Renal pelvis (tissue), 12 donors: ENCODE measurements at places on chromosomes 1 and 21. TPM values are rescaled to one million over a fixed set of nuclear protein-coding genes. Genes with fewer than 3 reads are reported as not detected.

- no peak for DNase-seq
Measured at GRCh38 chr1:46530791-46531409, 20.5 kb downstream of the KNCN start.

GRCh38 chr1:29326123-29326522 is 89.8 kb downstream of the PTPRU start:
- no peak for DNase-seq

DNA sequence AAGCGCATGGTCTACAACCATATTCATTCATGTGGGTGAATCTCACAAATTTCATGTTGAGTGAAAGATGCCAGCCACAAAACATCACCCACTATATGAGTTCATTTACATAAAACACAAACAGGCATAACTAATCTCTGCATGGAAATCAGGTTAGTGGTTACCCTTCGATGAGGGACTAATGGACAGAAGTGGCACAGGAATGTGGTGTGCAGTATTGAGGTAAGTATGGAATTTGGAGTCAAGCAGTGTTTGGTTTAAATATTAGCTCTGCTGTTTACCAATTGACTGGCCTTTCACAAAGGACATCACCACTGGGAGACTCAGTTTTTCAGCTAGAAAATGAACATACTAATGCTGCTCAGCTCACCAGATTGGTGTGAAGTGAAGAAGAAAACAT is 24.2 kb downstream of the CCDC185 start:
- no peak for DNase-seq

GRCh38 chr1:44723496-44724295 is 7.3 kb downstream of the RNU5D-1 start:
- DNase-seq = no peak

DNA sequence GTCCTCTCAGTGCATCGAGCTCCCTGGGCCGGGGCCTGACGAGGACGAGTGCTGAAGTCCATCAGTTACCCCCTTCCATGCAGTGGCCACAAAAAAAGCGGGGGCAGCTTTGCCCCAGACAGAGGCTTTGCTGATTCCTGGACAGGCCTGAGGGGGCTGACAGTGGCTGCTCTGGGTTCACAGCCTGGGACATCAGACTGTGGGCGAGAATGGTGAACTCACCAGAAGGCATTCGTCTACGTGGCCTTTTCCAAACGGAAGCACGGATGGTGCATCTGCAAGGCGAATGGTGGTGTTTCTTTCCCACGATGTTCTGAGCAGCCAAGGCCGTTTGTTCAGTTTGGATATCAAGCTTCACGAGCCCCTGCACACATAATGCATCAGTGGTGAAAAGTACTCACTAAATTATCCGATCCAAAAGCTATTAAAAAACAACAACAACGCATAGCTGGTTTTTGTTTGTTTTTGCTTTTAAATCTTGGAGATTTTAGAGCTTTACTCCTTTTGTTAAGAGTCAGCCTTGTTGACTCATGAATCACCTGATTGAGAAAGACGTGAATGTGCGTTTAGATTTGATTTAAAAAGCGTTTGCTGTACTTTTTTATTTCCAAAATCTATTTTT is 6.3 kb upstream of the ZBTB21 start:
- DNase-seq = no peak

- DNase-seq = no peak
Measured at GRCh38 chr1:12387641-12388040, 157.8 kb downstream of the VPS13D start.

DNA sequence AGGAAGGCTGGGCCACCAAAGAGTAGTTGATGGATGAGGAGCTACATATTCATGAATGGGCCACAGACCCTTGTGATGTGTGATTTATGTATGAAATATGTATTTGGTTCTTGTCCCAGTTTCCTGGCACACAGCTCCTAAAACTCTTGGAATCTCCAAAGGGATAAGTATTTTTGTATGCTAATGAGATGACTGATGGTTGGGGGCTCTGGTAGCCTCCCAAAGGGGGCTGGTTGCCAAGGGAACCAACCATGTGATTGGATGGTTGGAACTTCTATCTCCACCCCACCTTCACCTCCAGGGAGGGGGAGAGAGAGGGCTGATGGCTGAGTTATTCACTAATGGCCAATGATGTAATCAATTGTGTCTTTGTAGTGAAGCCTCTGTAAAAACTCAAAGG is 77.1 kb downstream of the ZNF281 start:
- no peak for DNase-seq

DNA sequence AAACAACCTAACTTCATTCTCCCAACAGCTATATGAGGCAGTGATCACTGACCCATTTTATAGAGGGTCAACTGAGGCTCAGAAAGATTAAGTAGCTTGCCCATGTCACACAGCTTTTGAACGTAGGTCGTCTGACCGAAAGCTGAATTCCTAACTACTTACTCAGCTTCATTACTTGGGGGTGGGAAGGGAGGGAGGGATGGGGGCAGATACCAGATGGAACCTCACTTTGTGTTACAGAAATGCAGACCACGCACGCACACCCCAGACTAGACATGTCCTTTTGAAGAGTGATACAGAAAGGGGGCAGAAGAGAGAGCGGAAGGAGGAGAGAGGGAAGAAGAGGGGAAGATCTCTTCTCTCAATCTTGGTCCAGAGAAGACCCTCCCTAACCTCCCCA is 2.3 kb downstream of the ADGRB2 start:
- DNase-seq = no peak

DNA sequence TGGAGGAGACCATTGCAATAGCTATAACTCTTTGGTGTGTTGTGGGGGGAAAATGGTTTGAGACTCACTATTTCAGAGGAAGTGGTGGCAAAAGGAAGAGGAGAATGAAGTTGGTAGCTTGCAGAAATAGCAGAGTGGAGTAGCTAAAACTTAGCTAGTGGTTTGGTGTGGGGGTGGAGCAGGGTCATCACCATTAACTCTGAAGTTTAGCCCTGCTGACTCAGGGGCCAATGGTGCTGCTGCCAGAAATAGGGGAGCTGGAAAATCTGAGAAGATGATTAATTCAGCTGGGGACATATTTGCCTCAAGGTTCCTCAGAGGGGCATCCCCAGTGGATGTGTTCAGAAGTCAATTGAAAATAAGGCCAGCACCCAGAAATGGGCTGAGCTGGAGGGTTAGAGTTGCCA is 65.4 kb downstream of the RUNX1 start:
- no peak for DNase-seq

DNA sequence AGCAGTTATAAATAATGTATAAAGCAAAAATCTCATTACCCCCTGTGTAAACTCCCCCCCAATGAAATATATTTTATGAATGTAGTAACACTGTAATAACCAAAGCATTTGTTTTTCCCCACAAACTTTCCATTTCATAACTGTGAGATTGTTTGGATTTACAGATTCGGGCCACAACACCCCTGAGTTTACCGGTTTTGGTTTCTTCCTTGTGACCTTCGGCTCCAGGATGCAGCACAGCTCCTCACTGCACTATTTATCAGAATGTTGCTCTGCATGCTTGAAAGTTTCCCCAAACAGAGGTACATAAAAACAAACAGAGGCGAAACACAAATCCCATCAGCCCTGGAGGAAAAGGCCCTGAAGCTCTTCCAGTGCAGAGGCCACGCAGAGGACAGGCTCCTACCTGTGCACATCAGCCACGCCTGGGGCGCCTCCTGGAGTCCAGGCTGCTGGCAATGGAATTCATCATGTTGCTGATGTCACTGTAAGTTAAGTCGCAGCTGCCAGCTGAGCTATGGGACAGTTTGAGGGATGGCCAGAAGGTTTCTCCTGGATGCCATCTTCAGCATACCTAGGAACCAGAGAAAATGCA is 122.0 kb downstream of the LMO4 start:
- peak; percentile 17 for DNase-seq

DNA sequence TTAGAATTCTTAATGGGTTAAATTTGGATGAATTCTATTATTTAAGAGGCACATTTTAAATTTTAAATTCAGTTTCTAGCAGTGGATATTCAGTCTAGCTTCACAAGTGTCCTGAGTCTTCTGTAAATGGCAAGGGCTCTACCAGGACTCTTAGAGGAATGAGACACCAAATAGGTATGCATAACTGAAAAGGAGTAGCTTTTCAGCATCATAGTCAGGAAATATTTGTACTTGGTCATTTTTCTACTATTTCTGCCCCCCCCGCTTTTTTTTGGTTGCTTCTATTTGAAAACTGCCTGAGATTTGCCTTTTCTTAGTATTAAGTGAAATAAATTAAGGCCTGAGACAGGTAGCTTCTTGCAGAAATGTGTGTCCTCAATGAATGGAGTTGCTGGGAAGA is 80.2 kb downstream of the MAST2 start:
- DNase-seq = no peak

GRCh38 chr1:47333578-47333921 is at the start of gene CMPK1:
Gene CMPK1 (plus strand): TSS chr1:47333790. CDS start chr1:47333946, 156 bp downstream.
- peak; percentile 82 for DNase-seq

GRCh38 chr1:60589046-60589748 is 493.2 kb upstream of the NFIA start:
- DNase-seq = no peak

Gene LMOD1
- polyA plus RNA-seq = 4.2 TPM

Gene ZYG11A
- polyA plus RNA-seq = 0.27 TPM

Gene FMO4
- 12.3 TPM for polyA plus RNA-seq

Gene ARMH1
- 8.1 TPM for polyA plus RNA-seq
